ENCODE measurements at places on chromosomes 4 and X.
A peak's percentile ranks its signal among the peaks of the same experiment; 100 is the strongest.

GRCh38 chr4:10164877-10165283 is 48.3 kb upstream of the WDR1 start:
- no peak overlapping the region for H3K27ac ChIP-seq
- peak; percentile 51 for DNase-seq

GRCh38 chrX:23937100-23937499 is 29.3 kb downstream of the CXorf58 start:
- H3K36me3 ChIP-seq: no peaks in the 10 kb centered on the region
- DNase-seq: no peak
- H3K27me3 ChIP-seq: no peaks in the 10 kb centered on the region
- H3K4me3 ChIP-seq: no peak overlapping the region

DNA sequence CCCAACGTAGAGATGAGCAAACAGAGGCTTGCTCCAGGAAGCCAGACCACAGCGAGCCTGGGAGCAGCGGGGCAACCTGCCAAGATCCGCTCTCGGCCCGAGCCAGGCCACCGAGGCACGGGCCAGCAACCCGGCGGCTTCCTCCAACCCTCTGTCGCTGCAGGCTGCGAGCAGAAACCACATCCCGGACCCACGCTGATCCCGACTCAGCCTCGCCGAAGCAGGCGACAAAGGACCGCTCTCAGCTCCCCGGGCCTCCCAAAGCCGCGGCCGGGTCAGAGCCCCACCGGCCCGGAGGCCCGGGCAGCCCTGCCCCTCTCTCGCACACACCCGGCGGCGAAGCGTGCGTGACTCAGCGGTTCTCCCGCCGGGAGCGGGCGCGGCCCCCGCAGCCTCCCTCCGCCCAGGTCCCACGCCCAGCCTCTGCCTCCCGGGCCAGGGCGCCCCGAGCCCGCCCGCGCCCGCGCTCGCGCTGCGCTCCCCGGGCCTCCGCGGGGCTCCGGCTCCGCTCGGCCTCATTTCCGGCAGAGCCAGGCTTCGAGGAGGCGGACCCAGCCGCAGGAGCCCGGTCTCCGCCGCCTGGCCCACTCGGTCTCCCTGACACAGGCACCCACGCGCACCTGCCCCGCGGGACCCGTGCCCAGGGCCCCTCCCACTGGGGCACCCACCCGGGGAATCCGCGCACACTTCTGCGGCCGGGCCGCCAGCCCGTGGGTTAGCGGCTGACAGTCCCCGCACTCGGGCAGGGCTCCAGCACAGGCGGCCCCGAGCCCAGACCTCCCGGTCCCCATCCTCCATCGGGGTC is 1.7 kb downstream of the PPP2R2C start:
- no peaks in the 10 kb centered on the region for H3K4me1 ChIP-seq
- DNase-seq: peak; percentile 26
- no peak overlapping the region for H3K27ac ChIP-seq
- peaks cover 20% of the 10 kb centered on the region for H3K27me3 ChIP-seq
- H3K36me3 ChIP-seq: no peaks in the 10 kb centered on the region

DNA sequence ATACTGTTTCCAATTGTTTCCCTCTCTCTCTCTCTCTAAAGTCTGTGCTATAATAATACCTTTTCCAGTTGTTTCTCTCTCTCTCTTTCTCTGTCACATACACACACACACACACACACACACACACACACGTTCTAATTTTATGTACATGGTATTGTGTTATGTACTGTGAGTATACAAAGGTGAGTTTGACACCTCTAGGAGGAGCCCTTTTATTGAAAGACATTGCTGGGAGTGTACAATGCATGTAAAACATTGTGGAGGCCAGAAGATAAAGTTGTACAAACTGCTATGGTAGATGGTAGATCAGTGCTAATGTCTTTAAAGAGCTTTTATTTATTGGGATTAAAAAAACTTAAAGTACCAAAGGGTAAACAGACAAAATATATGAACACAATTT is 53.6 kb downstream of the BLTP1 start:
- no peak overlapping the region for H3K27ac ChIP-seq
- H3K36me3 ChIP-seq: peaks cover 3% of the 10 kb centered on the region
- H3K27me3 ChIP-seq: no peaks in the 10 kb centered on the region
- no peak for DNase-seq

DNA sequence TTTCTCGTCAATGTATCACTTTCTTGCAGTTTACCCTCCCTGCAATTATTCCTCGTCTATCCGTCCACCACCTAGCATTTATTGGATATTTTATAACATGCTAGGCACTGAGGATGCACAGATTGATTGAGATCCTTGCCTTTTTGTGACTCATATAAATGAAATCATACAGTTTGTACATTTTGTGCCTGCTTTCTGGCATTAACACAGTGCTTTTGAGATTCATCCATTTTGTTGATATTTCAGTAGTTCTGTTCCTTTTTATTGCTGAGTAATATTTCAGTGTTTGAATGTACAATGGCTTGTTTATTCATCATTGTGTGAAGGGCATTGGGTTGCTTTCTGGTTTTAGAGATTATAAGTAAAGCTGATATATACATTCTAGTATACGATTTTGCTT is 841 bp downstream of the TBC1D19 start:
- no peak overlapping the region for H3K27ac ChIP-seq
- H3K27me3 ChIP-seq: no peaks in the 10 kb centered on the region
- peak overlapping the region; percentile 86 for H3K4me3 ChIP-seq
- no peak for DNase-seq

GRCh38 chrX:129557844-129558480 is 17.9 kb downstream of the OCRL start:
- no peaks in the 10 kb centered on the region for H3K36me3 ChIP-seq
- H3K27ac ChIP-seq: no peak overlapping the region
- no peaks in the 10 kb centered on the region for H3K4me1 ChIP-seq
- H3K4me3 ChIP-seq: no peak overlapping the region
- H3K27me3 ChIP-seq: no peaks in the 10 kb centered on the region

- H3K4me3 ChIP-seq: no peak overlapping the region
- H3K27ac ChIP-seq: no peak overlapping the region
- H3K27me3 ChIP-seq: no peaks in the 10 kb centered on the region
- H3K4me1 ChIP-seq: no peaks in the 10 kb centered on the region
Measured at GRCh38 chrX:139691843-139692505, 16.0 kb downstream of the MCF2 start.
